Iris pigment epithelial cell (primary cell): ENCODE measurements at places on chromosomes 5 and 9.

DNA sequence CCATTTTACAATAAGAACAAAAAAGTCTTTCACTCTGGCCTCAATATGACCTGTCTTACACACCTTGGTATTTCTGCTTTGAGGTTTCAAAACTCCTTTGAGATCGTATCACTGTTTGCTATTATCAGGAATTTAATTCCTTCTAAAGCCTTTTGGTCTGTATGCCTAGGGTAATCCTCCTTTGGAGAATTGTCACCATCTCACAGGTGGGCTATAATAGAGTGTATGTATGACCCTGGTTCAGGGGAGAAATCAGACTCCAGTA lies 13.7 kb downstream of the CMYA5 start:
- no peak for DNase-seq

- no peak for DNase-seq
Measured at GRCh38 chr5:84285641-84286637, 98.7 kb downstream of the EDIL3 start.

DNA sequence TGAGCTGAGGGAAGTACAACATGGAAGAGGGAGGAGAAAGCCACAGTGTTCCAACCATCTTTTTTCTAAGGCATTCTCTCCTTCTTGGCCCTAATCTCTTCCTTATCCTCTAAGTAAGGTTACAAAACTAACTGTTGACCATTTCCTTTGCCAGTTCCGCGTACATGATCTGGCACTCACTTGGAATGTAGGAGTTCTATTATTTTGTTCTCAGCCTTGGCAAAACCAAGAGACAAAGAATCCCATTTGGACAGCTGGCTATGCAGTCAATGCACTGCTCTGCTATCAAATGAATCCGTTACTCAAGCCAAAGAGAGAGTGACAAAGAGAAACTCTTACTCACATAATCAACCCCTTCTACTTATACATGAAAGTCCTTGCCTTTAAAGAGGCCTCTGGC lies 410.3 kb downstream of the DTWD2 start:
- no peak for DNase-seq

- no peak for DNase-seq
Measured at GRCh38 chr9:113601656-113602055, 138.1 kb downstream of the RGS3 start.

- DNase-seq = peak; percentile 38
Measured at GRCh38 chr9:86925686-86926085, 21.6 kb downstream of the GAS1 start.
